ENCODE measurements at places on chromosomes 1 and 21.

- DNase-seq = no peak
These were observed 353.8 kb upstream of the PTBP2 start for GRCh38 chr1:96367791-96368190.

GRCh38 chr1:233561708-233562426, 52.0 kb upstream of the KCNK1 start:
- DNase-seq = no peak

DNA sequence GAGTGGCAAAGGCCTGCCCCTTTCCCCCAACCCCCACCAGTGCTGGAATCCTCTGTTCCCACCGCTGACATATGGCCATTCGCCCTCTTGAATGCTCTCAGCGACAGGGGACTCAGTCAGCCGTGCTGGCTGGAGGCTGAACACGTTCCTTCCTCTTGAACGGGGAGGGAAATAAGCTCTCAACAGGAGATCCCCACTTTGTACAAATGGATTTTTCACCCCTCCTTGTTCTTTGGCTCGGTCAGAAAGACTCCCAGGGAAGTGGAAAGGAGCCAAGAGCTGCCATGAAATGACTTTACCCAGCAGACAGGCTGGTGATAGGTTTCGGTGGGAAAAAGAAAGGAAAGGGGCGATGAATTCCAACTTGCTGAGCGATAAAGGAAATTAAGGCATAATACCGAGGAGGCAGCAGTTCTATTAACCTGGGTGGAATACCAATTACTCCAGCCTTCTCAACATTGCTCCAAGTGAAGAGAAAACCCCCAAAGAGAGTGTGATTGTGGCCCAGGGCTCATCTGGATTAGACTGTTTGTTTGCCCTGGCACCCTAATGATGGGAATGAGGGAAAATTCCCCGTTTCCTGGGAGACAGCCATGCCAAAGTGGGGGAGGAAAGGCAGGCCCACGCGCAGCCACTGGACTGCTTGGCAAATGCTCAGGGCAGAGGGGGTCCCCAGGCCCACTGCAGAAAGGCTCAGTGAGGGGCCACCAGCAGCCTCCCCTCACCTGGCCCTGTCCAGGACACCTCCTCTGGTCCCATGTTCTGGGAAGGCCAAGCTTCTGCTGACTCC, 23.9 kb downstream of the LRP8 start:
- DNase-seq = no peak

GRCh38 chr1:39410915-39411436, 80.5 kb upstream of the BMP8A start:
- peak; percentile 83 for DNase-seq

DNA sequence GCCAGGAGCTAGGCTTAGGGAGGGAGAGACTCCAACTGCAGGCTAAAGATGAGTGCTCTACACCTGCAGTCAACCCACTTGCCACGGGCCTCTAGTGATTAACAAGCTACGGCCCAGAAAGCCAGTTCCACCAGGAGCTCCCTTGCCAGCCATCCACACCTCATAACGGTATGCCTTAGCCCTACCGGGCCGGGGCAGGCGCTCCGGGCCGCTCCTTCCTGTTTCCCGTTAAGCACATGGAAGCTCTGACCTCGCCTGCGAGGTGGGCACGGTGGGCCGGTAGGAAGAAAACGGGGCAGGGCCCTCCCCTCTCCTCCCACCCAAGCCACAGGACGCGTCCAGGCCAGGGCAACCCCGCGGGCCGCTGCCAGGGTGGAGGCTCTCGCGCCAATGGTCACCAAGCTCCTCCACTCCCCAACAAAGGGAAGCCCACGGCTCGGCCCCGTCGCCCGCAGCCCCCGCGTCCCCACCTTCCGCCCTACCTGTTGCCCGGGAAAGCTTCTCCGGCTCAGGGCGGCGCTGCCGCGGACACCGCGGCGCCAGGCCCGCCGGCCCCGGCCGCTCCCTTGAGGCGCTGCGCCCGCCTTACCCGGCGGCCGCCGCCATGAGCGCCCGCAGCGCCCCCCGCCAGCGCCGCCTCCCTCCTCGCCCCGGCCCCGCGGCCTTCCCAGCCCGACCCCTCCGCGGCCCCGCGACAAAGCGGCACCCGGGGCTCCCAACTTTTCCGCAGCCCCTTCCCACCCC, 627 bp downstream of the CERS2 start:
- DNase-seq = no peak

GRCh38 chr1:40770296-40771070, 13.1 kb upstream of the KCNQ4 start:
- no peak for DNase-seq

GRCh38 chr1:42135426-42135825, 17.8 kb upstream of the GUCA2B start:
- DNase-seq = no peak

DNA sequence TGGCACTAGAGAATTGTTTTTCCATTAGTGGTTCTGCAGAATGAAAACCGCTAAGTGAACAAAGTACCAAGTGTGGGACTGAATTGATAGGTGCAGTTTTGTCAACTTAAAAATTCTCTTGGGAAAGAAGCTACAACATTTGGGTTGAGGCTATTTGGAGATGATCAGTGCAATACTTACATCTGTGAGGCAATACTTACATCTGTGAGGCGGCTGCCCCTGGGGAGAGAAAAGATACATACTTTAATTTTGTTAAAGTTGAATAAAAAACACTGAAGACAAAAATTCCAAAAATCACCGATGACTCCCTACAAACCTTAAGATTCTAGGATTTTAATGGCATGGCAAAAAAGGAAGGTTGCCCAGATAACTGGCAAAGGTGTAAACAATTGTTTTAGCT, 1.7 kb downstream of the CFAP410 start:
- DNase-seq = no peak

- no peak for DNase-seq
These were observed 9.6 kb downstream of the ZBTB18 start for GRCh38 chr1:244060686-244061085.

DNA sequence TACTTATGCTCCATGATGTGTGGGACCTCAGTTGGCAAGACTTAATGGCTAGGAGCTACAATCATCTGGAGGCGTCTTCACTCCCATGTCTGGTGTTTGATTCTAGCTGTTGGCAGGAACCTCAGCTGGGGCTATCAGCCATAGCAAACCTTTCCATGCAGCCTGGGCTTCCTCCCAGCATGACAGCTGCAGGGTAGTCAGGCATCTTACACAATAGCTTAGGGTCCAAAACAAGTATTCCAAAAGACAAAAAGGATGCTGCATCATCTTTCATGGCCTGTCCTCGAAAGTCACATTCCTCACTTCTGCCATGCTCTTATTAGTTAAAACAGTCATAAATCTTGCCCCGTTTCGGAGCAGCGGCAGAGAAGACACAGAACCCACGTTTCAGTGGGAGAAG, 90.9 kb downstream of the LRRC8C start:
- no peak for DNase-seq

- no peak for DNase-seq
These were observed 7.7 kb downstream of the NTRK1 start for GRCh38 chr1:156868341-156868740.

DNA sequence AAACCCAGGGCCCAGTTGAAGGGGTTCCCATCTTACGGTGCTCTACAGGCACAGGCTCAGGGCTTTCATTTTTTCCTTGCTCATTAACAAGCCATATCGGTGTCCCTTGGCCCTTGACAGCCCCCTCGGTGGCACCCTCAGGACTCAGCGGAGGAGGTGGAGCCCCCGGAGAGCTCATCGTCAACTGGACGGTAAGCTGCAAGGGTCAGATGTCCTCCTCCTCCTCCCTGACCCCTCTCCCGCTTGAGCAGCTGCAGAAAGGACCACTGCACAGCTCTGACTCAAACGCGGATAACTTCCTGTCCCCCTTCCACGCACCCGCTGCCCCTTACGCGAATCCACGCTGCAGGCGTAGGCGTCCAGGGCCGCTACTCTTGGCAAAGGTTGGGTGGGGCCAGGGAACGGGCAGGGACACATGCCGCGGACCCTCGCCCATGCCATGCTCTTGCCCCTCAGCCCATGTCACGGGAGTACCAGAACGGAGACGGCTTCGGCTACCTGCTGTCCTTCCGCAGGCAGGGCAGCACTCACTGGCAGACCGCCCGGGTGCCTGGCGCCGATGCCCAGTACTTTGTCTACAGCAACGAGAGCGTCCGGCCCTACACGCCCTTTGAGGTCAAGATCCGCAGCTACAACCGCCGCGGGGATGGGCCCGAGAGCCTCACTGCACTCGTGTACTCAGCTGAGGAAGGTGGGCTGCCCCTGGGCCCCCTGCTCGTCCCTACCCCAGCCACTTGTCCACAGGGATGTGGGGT, 14.7 kb downstream of the TMEM81 start:
- DNase-seq = no peak

GRCh38 chr1:100760511-100760910, 41.0 kb downstream of the VCAM1 start:
- DNase-seq = no peak

- DNase-seq = no peak
These were observed 1646.5 kb downstream of the MRPL39 start for GRCh38 chr21:23960769-23961168.

DNA sequence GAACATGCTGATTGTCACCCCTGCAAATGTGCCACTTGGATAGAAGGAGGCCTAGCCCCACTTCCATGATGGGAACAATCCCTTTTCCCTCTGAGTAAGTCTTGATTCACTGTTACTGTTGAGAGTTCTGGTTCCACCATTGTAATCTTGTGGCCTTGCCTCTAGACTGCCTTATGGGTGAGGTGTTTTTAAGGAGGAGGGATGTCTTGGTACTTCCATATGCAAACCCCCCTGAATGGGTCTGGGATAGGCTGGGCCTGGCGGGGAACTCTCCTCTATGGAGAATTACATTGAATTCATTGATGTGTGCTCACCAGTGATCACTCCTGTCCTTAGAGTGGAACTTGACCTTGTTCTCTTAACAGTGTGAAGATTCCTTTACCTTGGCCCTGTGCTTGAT, 5.8 kb downstream of the GALNT2 start:
- no peak for DNase-seq

Data from HuH-7 (cell line).